ENCODE measurements at places on chromosomes 11 and 22. TPM values are rescaled to one million over a fixed set of nuclear protein-coding genes. Genes with fewer than 3 reads are reported as not detected.

Gene PIK3IP1
- 13.4 TPM for total RNA-seq

Gene PTGDR2
- total RNA-seq = not detected

GRCh38 chr11:99260696-99261095, 239.9 kb downstream of the CNTN5 start:
- no peak for DNase-seq

Gene CYB5R2
- total RNA-seq = 6.8 TPM

DNA sequence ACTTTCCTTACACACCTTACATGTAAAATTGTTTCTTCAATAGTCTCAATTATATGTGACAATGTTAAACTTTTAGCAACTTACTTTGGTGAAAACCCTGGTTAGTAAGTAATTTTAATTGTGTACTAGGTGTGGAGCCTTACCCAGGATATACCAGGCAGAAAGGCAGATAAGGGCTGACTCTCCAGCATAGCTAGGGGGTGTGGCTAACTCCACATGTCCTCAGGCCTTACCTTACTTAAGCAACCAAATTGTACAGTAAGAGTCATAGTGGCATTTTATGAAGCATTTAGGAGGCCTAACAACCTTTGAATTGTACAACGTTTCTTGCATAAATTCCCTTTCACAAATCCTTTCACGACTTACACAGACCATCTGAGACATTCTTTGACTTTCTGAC, 118.2 kb upstream of the OR9Q1 start:
- no peak for DNase-seq

GRCh38 chr11:120254788-120255518, 15.0 kb downstream of the POU2F3 start:
- no peak for DNase-seq
